Activated CD4-positive, CD25-positive, alpha-beta regulatory T cell treated with anti-CD3 and anti-CD28 coated beads, Interleukin-2, amount 50 U/mL, for 16 hours (primary cell): ENCODE measurements at places on chromosomes 1 and 21.

DNA sequence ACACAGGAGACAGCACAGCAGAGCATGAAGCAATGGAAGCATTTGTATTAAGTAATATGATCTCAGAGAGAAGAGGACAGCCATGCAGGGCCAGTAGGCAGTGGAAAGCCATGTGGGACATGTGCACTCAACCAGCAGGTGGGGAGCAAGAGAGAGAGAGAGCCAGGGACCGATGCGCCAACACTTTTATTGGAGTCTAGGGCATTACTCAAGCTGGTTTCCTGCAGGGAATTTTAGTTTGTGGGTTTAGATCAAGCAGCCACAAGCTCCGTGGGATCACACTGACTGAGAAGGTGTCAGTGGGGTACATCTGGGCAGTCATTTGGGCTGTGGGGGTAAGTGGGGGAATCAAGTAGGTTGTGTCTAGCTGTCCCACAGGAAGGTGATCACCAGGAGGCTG lies 137.1 kb downstream of the PCBP3 start:
- DNase-seq: no peak

GRCh38 chr1:17669866-17670451 lies 85.2 kb upstream of the ACTL8 start:
- no peak for DNase-seq

DNA sequence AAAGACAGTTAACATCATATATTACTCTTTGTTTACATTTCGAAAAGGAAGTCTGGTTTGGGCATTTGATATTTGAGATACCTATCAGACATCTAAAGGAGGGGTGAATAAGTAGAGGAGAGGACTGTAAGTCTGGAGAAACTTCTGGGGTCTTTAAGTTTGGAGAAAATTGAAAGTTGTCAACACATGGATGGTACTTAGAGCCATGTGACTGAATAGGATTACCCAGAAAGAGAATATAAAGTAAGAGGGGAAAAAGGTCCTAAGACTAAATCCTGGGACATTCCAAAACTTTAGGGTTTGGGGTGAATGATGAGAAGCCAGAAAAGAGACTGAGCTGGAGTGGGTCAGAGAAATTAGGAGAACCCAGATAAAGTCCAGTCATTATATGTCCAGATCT lies 10.1 kb upstream of the RNF2 start:
- DNase-seq: no peak

DNA sequence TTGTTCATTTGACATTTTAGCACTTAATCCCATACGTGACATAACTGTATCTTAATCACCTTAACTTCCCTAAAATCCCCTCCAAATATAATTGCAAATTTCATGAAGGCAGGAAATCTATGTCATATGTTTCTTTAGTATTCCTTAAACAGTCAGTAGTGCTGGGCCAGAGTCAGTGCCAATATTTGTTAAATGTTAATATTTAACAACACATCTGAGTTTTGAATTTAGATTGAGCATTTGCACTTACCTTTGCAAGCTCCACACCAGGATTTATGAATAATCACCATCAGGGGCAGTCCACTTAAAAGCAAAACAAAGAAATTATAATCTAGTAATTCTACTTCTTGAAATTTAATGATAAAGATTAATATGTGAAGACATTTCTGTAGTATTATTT lies 5.3 kb downstream of the KTI12 start:
- no peak for DNase-seq

GRCh38 chr1:52119301-52120079 lies 22.4 kb upstream of the ZFYVE9 start:
- DNase-seq: no peak

DNA sequence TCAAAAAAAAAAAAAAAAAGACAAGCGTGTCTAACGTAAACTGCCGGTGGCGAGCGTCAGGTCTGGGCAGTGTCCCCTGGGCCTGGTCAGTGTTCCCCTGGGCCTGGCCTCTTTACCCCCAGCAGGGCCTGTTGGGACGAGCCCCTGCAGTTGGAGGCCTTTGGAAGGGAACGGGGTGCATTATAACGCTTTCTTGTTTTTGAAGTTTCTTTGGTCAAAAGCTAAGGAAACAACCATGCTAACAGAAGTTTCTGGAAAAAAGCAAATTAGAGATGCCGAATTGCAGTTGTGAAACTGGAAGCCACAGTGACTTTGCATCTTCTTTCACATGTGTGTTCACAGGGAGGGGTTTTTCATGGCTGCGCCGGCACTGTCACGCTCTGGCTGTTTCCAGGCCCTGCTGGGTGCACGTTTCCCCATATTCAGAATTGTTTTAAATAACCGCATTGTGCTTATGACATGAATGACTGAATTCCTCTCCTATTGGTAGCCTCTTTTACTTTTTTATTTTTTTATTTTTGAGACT lies 16.0 kb downstream of the RRP1 start:
- DNase-seq: no peak
